ENCODE measurements at places on chromosomes 6 and 20. TPM values are rescaled to one million over a fixed set of nuclear protein-coding genes. Genes with fewer than 3 reads are reported as not detected.

TREM2 gene
- total RNA-seq = not detected

LY6G6F gene
- total RNA-seq = not detected

TCF15 gene
- not detected for total RNA-seq

B3GAT2 gene
- total RNA-seq = not detected

AKAP12 gene
- 26.2 TPM for total RNA-seq

RTN4IP1 gene
- 9.2 TPM for total RNA-seq

DNMT3B gene
- total RNA-seq = not detected

SEL1L2 gene
- not detected for total RNA-seq

TSHZ2 gene
- 20.1 TPM for total RNA-seq

ADAT2 gene
- total RNA-seq = 20.0 TPM

SNAP91 gene
- total RNA-seq = not detected

CD83 gene
- 0.29 TPM for total RNA-seq

OR2J3 gene
- not detected for total RNA-seq

MUC21 gene
- 0.58 TPM for total RNA-seq

PLCB1 gene
- 38.4 TPM for total RNA-seq

FERMT1 gene
- 0.58 TPM for total RNA-seq

KCNB1 gene
- total RNA-seq = 0.58 TPM

ZSCAN23 gene
- not detected for total RNA-seq

TBX18 gene
- total RNA-seq = not detected

SULF2 gene
- total RNA-seq = 106 TPM

MAS1 gene
- total RNA-seq = not detected

GPR6 gene
- not detected for total RNA-seq

CST1 gene
- total RNA-seq = not detected

BPI gene
- not detected for total RNA-seq

DZANK1 gene
- total RNA-seq = 4.3 TPM

PCMTD2 gene
- total RNA-seq = 49.1 TPM

HACE1 gene
- 14.0 TPM for total RNA-seq

CALHM6 gene
- 8.7 TPM for total RNA-seq

VSX1 gene
- not detected for total RNA-seq

CST2 gene
- not detected for total RNA-seq

Measured in stomach (tissue), 19 donors.